ENCODE measurements at places on chromosomes 6 and 20.

GRCh38 chr6:8888468-8888867 lies 453.1 kb upstream of the SLC35B3 start:
- no peak for DNase-seq

DNA sequence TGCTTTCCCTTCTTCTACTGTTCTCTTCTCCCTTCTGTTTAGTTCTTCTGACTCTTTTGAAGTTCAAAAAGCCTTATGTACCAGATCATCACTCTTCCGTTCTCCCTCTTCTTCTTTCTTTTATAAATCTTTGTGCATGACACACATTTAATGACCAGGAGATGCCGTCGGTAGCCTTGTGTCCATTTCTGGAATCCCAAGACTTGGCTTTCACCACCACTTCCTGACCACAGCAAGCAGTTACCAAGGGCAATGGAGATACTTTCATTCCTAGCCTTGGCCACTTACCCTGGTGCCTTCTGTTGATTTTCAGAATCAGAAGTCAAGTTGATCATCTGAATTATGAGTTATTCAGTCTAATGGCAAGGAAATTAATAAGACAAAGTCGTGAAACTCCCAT lies 268.5 kb upstream of the QKI start:
- no peak for DNase-seq

DNA sequence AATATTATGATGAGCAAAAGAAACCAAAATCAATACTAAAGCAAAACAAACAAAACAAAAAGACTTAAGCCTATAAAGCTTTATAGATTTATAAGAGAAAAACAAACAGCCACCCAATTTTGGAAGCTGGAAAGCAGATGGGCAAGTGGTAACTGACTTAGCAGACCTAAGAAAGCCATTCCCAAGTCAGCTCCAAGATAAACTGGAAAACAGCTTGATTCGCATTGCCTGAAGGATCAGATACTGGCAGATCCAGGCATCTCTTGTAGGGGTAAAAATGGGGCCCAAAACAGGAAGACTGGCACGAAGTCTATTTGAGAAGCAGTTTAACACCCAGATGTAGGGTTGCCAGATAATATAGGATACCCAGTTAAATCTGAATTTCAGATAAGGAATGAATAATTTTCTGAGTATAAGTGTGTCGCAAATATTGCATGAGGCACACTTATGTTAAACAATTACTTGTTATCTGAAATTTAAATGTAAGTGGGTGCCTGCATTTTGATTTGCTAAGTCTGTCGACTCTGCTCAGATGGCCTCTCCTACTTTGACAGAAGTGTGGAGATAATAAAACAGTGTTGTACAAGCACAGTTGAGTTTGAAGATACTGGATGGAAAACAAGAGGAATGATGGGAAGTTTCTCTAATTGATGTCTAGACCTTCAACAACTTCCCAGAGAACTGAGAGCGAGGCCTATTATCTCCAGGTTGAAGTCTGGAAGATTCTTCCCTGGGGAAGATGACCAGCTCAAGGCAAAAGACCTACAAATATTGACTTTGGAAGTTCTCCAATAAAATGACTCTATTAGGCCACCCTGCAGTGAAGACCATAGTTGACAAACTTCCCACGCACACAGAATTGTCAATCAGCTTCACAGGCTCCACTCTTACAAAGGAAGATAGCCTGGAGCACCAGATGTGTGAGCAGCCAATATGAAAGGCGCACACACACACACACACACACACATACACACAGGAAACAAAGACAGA lies 113.4 kb downstream of the FAM50B start:
- no peak for DNase-seq

DNA sequence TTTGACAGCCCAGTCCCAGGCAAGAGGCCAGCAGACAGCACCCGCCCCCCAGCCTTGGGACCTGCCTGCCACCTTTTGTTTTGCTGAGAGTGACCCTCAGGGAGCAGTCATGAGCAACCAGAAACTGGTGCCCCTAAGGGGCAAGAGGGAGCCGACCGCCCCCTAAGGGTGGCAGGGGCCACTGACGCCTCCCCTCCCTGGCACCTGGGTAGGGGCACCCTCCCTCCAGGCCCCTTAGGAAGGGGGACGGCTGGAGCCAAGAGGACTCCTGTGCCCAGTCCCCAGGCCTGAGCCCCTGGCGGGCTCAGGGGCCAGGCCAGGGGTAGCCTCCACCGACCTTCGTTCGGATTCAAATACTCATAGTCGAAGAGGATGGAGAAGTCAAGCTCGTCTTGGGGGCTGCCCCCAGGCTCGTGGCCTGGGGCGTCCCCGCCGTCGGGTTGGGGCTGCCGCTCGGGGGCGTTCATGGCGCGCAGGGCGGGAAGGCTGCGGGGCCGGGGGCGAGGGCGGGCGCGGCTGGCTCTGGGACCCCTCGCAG lies 417 bp downstream of the NFATC2 start:
- peak; percentile 42 for DNase-seq

GRCh38 chr6:37429352-37429750 lies 3.7 kb upstream of the CMTR1 start:
- DNase-seq = no peak

- no peak for DNase-seq
These were observed 40.1 kb downstream of the CYP24A1 start for GRCh38 chr20:54133434-54134427.

DNA sequence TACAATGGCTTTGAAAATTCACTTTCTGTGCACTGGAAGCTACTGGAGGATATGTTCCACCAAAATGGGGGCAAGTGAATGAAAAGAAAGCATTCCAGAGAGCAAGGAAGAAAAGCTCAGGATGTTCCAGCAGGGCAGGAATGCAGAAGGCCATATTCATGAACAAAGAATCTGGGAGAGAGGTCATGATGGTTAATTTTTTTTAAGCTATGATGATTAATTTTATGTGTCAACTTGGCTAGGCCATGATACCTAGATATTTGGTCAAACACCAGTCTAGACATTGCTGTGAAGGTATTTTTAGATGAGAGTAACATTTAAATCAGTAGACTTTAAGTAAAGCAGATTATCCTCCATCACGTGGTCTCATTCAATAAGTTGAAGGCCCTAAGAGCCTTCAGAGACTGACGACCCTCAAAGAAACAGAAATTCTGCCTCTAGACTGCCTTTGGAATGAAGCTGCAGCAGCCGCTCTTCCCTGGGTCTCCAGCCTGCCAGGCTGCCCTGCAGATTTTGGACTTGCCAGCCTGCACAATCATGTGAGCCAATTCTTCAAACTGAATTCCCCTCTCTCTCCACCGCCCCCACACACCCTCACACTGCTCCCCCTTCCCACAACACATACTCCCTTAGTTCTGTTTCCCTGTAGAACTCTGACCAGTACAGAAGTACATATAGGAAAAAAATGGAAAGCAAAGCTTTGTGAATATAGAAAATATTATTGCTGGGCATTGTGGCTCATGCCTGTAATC lies 20.1 kb upstream of the GCM1 start:
- DNase-seq = no peak

- no peak for DNase-seq
These were observed 40.1 kb downstream of the SLX4IP start for GRCh38 chr20:10475225-10475624.

Data from T-helper 1 cell (primary cell).